GOT3 (cell line): ENCODE measurements at places on chromosomes 5 and 9.

DNA sequence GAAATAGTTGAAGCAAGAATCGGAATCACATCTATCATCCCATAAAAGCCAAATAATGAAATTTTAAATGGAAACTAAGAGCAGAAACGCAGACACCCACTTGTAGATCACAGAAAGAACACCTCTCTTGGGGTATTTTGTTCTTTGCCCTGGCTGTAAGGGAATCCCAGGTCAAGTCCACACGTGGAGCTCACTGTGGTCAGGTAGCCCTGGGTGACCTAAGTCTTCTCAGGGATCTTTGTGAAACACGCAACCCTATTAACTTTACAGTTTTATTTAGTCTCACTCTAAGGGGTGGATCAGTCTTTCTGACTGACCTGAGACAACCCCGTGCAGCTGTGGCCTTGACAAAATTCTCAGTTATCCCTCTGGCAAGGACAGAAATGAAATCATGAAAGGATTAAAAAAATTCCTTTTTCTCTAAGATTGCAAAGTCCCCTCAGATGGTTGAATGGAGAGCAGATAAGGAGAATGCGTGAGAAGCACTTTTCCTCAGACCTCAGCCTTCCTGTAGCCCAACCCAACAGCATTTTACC is 111.6 kb downstream of the NREP start:
- no peak for DNase-seq

DNA sequence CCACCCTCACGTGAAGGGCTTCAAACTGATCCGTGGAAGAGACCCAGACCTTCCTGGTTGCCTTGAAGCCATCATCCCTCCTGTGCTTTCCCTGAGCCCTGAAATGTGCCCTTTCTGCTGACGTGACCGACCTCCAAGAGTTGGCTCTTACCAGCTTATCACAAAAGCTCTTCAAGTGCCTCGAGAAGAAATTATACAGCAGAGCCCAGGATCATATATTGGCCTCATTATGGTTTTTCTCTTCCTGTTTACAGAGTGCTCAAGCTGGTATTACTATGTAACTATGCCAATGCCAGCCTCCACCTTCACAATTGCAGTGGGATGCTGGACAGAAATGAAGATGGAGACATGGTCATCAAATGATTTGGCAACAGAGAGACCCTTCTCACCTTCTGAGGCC is 66.0 kb downstream of the AOPEP start:
- no peak for DNase-seq

DNA sequence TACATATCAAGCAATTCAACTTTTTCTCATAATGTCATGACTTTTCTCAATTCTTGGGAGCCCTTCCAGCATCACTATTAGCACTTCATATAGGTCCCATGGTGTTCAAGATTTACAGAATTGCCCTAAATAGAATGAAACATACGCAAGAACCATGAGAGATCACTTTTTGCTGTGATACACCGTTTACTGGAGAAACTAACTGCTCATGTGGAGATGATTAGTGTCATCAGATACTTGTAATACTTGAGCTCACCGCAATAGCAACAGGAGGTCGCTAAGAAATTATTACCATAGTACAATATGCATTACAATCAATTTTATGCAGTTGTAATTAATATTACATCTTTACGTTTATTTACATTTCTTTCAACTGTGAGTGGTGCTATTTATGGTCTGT is 4.8 kb upstream of the PCSK5 start:
- no peak for DNase-seq

DNA sequence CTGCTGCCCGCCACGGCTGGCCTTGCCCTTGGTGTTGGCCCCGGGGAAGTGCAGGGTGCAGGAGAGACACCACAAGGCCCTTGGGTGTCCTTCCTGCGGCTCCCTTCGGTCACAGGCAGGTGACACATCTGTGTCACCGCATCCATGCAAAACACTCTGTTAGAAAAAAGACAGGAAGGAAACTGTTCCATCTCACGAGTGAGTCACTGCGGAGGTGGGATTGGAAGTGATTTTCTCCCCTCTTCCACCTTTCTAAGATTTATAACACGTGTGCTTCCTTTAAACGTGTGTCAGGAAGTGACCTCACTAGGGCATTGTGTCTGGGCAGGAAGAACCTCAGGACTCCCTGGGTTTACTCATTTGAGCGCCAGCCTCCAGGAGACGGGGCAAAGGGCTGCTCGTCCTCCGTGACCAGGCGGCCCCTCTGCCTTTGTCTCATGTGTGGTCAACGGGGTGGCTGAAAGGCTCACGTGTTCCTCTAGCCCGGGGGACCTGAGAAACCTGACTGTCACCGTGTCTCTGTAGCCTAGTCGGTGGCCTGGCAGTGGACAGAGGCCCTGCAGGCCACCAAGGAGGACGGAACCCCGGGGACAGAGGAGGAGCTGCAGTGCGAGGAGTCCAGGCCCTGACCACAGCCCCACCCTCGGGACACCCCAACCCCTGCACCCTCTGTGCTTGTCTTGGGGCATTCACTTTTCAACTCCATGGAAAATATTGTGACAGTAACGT is 4.9 kb upstream of the LCN1 start:
- DNase-seq: no peak

GRCh38 chr9:104779334-104779733 is 15.4 kb downstream of the NIPSNAP3B start:
- DNase-seq: no peak

- no peak for DNase-seq
These were observed 262.9 kb downstream of the FBXL17 start for GRCh38 chr5:108118813-108119514.
